NCI-H187 treated with DMSO at 0.1 percent for 48 hours (cell line): ENCODE measurements at places on chromosomes 3 and 15.

DNA sequence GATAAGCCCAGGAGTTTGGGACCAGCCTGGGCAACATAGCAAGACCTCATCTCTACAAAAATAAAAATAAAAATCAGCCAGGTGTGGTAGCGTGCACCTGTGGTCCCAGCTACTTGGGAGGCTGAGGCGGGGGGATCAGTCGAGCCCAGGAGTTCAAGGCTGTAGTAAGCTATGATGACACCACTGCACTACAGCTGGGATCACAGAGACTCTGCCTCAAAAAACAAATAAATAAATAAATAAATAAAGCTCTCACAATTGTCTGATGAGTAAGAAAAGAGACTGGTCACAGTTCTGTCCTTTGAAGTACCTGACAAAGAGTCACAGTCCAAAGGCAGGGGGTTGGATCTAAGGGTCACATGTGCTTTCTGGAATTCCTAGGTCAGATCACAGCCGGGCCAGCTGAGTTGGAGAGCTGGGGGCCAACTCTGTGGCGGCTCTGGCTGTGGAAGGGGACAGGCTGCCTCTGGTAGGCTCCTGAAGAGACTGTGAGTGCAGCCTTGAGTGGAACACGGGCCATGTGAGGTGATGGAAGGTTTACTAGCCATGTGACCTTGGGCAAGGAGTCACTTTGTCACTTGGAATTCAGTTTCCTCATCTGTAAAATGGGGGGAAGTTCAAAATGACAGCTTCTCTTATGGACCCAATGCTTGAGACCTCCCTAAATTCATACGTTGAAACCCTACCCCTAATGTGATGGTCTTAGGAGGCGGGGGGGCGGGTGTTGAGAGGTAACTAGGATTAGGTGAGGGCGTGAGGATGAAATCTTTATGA is 47.2 kb downstream of the WHAMM start:
- DNase-seq = no peak

DNA sequence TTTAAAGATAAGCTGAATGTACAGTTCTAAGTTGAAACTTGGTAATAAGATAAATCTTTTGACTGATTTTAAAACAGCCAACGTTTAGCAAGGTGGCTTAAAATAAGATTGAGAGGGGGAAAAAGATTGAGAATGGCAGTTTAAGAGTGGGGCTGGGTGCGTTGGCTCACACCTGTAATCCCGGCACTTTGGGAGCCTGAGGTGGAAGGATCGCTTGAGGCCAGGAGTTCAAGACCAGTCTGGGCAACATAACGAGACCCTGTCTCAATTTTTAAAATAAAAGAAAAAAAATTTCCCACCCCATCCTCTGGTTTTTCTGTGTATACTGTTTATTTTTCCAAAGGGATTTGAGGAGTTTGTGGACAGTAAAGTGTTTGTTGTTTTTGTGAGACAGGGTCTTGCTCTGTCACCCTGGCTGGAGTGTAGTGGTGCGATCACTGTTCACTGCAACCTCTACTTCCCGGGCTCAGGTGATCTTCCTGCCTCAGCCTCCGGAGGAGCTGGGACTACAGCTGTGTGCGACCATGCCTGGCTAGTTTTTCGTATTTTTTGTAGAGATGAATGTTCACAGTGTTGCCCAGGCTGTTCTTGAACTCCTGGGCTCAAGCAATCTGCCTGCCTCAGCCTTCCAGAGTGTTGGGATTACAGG is 3.0 kb downstream of the MAPK6 start:
- no peak for DNase-seq

- DNase-seq = no peak
Observed at GRCh38 chr3:11390411-11391131, 118.4 kb downstream of the ATG7 start.

DNA sequence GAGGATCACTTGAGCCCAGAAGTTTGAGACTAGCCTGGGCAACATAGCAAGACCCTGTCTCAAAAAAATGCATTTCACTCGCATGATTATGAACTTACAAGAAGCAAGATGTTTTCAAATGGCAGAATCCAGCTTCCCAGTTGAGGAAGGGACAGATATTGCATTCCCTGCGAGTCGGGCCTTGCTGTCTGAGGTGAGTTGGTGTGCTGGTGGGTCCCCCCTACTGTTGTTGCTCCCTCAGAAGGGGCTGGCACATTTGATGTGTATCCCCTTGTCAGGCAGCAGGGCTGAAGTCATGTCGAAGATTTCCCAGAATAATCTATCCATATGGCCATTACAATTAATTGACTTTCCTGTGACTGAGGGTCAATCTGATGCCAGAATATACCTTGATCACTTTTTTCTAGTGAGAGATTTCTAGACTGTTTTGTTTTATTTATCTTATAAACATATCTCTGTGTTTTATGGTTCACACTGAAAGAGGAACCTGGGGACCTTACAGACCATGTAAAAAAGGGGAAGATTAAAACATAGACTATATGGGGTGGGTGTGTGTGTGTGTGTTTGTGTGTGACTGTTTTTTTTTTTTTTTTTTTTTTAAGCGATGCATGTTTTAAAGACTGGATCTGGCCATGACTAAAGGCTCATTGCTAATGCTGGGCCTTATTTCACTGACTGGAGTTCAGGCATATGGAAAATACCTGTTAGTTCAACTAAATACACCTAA is 112.1 kb upstream of the MRPS22 start:
- DNase-seq = no peak

GRCh38 chr3:5429517-5429890 is 242.0 kb downstream of the EDEM1 start:
- DNase-seq = no peak

DNA sequence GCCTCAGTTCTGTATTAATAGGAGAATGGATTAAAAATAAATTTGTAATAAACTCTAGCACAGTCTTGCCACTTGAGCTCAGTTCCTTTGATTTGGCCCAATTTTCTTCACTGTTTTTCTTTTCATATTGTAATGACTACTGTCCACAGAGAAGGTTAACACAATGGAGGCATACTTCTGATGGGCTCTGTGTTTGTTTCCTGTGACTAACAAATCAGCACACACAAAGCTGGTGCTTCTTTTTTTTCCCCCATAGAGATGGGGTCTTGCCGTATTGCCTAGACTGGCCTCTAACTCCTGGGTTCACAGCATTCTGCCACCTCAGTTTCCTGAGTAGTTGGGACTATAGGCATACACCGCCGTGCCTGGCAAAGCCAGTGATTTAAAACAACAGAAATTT is 182.2 kb downstream of the GHSR start:
- DNase-seq = no peak

- DNase-seq = no peak
Observed at GRCh38 chr3:7456386-7456785, 595.5 kb downstream of the GRM7 start.

- no peak for DNase-seq
Observed at GRCh38 chr3:79885407-79885806, 117.6 kb upstream of the ROBO1 start.

GRCh38 chr15:43106486-43106829 is 620 bp upstream of the UBR1 start:
- DNase-seq = no peak

DNA sequence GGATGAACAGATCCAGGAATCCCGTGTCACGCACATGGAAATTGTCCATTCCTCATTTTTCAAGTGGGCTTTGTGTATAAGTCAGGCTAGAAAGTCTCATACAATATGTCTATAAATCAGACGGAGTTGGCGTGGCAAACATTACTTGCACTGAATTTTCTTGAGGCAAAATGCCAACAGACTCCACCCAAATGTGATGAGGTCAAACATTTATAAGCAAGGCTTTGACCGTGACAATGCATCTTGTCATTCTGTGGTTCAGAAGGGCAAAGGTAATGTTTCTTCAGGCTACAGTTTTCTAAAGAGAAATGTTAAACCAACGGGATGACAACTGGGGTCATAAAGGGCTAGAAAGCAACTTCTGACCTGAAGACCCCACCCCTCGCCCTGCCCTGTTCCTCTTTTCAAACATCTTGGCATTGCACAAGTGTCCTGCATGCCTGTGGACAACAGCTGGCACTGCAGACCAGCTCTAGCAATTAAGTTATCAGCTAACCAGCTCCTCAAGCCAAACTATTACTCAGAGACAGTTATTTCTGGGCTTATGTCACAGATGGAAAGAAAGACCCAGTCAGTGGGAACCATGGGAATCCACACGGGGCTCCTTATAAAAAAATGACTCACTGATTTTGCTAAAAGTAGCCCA is 36.5 kb upstream of the SPTBN5 start:
- DNase-seq = no peak

DNA sequence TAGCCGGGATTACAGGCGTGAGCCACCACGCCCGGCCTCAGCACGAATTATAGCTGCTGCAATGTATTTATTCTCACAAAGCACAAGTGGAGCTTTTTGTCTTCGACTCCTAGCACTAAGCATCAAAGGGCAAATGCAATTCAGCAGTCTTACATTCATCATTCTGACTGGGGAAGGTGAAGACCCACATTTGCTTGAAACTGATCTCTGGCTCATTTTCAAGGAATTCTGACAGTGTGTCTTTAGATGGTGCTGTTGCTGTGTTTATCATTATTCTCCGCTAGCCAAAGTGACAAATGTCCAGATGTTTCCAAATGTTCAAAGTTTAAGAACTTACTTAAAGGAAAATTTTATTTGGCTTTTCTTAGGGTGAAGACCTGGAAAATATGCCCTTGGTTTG is 55.9 kb downstream of the SGO1 start:
- DNase-seq = no peak

- DNase-seq = no peak
Observed at GRCh38 chr3:31981206-31982181, at the start of the genes OSBPL10 and ZNF860. OSBPL10 (minus strand) TSS chr3:31981262; CDS start chr3:31981179, 83 bp downstream. ZNF860 (plus strand) TSS chr3:31981750; CDS start chr3:31989080, 7,330 bp downstream.

GRCh38 chr3:32146746-32147211 is 40.4 kb downstream of the GPD1L start:
- DNase-seq = no peak

GRCh38 chr3:16178628-16178988 is 4.1 kb downstream of the GALNT15 start:
- no peak for DNase-seq

DNA sequence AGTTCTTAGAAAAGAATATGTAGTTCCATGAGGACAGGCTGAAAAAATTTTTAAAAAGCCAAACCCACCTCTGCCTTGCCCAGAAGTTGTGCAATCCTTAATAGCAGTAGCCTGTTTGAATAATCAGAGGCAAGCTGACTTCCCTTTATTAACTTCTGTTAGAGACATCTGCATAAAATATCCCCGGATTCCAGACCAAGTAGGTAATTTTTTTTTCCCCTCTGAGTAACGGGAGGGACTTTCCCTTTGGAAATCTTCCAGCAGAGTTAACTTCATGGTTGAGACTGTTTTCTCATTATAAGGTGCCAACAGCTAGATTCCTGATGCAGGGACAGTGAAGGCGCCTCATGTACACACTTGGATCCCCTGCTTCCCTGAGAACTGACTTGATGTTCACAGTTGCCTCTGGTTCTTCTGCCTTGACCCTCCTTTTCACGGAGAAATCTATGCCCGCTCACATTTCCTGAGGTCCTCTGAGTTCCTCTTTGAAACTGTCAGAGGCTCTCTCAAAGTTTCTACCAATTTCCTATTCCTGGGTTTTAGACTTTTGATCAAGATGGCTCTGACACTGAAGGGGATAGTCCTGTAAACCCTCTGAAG is 227.6 kb upstream of the BHLHE40 start:
- no peak for DNase-seq

GRCh38 chr15:89401631-89402517 is 67.2 kb upstream of the POLG start:
- DNase-seq = no peak

DNA sequence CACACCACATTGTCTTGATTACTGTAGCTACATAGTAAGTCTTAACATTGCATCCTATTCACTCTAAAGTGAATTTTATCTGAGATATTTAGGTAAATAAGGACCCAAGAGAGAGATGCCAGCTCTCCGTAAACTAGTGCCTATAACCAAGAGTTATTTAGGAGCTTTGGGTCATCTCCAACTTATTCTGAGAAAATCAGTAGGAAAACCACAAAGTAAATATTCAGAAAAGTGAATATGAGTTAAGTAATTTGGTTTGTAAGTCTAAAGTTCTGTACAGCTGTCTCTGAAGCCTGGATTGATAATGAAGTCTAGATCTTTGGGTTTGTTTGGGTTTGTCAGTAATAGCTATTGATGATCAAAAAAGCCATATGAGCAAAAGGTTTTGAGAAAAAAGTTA is 120.0 kb downstream of the FNDC3B start:
- DNase-seq = no peak

DNA sequence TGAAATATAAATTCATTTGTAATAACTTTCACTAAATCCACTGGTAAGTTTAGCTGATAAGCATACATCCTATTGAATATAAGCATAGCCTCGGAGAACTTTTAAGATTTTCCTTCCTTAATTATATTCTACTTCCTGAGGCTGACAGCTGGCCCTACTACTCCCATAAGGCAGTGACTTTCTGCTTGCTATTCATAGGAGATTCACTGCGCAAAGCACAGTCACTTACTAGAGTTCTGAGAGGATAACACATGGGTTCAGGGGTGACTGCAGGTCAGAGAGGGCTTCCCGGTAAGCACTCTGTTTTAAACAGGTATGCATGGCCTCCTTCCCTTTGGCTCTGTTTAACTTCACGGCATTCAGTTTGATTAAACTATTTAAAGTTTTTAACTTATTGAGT is 75.8 kb downstream of the FAIM start:
- DNase-seq = no peak

- no peak for DNase-seq
Observed at GRCh38 chr15:68616397-68616796, 37.6 kb downstream of the CORO2B start.

DNA sequence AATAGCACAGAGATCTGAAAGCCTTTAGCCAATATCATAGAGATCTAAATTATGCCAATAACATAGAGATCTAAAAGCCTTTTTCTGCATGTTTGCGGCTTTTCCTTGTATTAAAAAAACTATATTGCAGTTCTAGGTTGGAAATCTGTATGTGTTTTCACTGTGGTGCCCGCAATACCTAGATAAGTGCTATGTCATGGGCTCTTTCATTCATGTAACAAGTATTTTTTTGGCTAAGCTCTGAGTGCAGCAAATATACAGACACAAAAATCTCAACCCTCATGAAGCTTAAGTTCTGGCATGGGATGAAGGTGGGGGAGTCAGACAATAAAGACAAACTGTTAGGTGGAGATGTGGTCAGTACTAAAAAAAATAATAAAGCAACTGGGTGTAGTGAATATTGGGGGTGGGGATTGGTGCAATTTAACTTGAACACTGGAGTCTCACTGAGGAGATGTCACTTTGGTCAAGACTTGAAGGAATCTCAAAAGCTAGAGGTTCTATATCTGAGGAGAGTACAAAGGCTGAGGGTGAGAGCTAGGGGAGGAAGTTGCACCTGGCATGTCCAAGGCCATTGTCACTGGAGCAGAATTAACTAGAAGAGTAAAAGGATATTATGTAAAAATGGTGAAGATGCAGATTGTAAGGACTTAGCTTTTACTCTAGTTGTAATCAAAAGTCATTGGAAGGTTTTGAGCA is 973 bp downstream of the BUB1B start:
- no peak for DNase-seq

DNA sequence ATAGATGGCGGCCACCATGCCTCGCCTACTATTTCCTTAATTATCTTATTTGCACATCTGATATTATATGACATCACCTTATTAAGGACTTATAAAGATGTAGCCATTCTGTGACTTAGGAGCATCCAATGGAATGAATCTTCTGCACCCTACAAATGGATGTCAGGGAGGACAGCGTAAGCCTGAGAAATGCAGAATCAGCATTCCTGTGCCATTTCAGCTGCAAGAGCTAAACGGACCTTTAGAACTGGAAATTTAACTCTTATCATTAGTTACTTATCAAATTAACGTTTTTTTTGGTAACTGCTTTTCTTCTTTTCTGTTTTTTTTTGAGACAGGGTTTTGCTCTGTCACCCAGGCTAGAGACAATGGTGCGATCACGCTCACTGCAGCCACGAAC is 65.6 kb downstream of the LMLN start:
- no peak for DNase-seq

- no peak for DNase-seq
Observed at GRCh38 chr3:52650439-52650838, 35.3 kb downstream of the PBRM1 start.
